ENCODE measurements at places on chromosomes 16 and 17. TPM values are rescaled to one million over a fixed set of nuclear protein-coding genes. Genes with fewer than 3 reads are reported as not detected.

DNA sequence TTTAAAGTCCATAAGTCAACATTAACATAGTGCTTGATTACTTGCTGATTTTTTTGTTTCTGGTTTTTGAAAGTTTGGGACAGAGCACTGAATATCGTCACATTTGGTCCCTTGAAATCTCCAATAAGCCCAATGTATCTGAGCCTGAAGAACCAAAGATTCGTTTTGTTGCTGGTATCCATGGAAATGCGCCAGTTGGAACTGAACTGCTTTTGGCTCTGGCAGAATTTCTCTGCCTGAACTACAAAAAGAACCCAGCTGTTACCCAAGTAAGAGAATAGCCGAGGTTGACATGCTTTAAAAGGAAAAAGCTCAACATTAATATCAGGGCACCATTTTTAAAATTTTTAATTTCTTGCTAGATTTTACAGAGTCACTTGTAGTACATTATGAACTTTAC lies 27.7 kb upstream of the GOSR1 start:
- DNase-seq, result no peak

DNA sequence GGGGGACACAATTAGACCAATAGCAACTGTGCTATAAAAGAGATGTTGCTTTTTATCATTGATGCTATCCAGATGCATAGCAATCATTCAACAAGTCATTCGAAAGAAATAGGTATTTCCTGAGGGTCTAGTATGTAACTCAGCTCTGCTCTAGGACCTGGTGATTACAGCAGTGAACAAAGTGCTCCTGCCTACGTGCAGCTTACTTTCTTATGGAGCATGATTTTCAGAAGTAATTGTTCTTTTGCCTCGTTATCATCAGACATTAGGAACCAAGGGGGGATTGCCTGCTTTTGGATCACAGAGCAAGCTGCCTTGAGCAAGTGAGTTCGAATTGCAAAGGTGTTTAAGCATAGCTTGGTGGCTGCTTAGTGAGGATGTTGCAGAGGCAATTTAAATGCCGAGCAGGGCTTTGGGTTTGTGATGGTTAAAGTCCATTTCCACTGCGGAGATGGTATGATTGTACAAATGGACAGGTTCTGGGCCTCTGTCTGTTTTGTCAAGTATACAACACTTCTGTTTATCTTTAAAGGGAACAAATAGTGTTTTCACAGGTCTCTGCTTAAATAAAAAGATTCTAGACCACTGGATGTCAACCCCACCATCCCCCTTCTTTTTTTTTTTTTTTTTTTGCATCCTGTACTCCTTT lies 41.5 kb downstream of the WWOX start:
- no peak for DNase-seq

GRCh38 chr16:87040169-87041117 lies 276.7 kb downstream of the C16orf95 start:
- DNase-seq, result no peak

DNA sequence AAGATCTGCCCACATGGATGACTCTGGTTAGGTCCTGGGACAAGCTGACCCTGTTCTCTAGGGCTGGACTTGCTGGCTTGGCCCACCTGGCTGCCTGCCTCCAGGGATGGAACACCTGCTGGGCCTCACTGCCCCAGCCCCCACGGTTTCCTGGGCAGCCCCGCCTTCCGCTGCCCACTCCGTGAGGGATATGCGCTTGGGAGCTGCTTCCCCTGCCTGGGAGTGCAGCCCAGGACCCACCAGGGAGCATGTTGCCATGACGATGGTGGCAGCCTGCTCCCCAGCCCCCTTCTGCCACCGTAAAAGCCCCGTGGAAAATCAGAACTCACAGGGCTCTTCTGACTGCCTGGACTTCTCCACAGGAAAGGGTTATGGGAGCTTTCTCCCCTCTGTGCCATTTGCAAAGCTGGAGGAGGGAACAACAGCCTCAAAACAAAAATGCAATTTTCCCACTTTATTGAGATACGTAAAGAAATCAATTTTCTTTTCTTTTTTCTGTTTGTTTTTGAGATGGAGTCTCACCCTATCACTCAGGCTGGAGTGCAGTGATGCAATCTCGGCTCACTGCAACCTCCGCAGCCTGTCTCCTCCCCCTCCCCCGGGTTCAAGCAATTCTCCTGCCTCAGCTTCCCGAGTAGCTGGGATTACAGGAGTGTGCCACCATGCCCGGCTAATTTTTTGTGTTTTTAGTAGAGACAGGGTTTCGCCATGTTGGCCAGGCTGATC lies 18.0 kb upstream of the GAS7 start:
- DNase-seq, result no peak

GRCh38 chr17:350706-351448 lies 1.7 kb downstream of the RPH3AL start:
- DNase-seq, result no peak

DNA sequence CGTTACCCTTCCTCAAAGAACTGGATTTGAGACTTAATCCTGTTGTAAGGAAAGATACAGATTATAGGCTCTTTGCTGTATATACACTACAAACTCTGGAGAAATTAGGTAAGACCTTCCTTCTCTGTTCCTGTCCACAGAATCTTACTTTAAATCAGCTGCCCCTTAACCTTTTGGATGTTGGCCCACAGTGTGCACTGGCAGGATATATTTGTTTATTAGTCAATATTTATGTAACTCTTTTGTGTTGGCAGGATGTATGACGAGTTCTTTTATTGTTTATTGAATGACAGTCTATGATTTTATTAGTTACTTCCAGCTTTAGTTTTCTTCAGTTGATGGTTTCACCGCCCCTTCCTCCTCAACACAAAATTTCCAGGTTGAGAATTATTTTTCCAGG lies 19.7 kb downstream of the LRRC36 start:
- no peak for DNase-seq

DNA sequence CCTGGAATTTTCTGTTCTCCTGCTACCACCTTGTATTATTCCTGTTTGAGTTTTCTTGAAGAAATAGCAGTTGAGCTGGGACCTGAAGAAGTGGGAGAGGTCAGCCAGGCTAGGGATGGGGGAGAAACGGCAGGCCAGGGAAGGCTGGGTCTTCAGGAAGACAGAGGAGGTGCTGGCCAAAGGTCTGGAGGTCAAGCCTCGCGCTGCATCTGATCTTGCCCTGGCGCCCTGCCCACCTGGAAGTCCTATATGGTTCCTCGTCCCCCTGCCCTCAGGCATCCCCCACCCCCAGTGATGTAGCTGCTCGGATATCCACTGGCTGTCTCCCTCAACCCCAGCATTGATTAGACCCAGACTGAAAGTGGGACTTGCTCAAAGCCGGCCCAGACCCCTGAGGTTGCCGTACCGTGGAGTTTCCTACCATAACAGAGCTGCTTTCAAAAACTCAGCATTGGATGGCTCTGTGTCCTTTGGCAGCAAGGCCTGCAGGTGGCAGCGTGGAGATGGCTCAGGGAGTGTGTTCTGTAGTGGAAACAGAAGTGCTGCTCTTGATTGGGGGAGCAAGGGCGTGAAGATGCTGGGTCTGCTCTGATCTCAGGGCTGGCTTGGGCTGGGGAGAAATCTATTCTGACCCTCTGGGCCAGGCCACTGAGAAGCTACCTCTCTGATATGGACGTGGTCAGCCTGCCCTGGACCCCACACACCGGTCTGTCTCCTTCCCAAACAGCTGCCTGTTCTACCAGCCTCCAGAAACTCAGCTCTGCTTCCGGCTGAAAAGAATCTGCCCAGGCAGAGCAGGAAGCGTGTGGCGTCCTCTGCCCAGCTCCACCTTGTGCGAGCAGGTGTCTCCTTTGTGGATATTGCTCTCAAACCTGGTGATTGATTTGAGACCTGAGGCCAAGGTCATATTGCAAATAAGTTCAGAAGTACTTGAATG lies 107.0 kb upstream of the CACNG5 start:
- peak; percentile 67 for DNase-seq

- peak; percentile 41 for DNase-seq
These were observed 115.9 kb downstream of the DYNLRB2 start for GRCh38 chr16:80656711-80657150.

GRCh38 chr17:77690271-77691161 lies 268.0 kb upstream of the TNRC6C start:
- peak; percentile 50 for DNase-seq

GRCh38 chr17:1933875-1934715 lies 91.0 kb downstream of the RTN4RL1 start:
- no peak for DNase-seq

DNA sequence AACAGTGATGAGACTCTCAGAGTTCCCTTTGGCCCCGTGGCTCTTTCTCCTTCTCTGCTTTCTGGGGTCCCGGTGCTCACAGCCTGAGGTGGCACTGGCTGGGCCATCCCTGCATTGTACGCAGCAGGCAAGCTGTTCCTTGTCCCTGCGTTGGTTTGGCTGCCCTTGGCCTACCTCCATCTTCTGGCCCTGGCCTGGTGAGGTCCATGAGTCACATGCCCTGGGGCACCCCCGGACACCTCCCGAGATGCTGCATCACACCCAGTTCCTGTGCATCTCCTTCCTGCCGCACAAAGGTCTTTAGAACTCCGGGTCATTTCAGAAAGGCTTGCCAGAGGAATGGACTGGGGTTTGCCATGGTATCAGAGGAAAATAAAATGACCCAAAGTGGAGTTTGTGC lies 9.5 kb downstream of the SULT1A2 start:
- DNase-seq, result no peak

DNA sequence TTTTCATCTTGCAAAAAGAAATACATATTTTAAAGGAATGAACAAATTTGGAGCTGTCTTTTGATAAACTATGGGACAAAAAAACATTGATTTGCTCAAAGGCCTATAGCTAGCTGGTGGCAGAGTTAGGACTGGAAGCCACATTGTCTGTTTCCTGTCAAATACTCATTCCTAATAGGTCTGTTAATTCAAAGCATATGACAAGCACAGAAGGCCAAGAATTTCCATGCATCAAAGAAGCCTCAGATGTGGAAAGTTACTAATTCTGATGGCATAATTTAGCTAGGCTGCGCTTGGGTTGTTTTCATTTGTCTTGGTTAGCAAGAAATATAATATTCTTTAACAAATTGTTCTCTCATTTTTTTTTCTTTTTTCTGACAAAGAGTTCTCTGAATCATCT lies 98.0 kb downstream of the CDK5R1 start:
- DNase-seq, result no peak

GRCh38 chr17:81733507-81734404 lies 21.7 kb downstream of the SLC25A10 start:
- peak; percentile 77 for DNase-seq

DNA sequence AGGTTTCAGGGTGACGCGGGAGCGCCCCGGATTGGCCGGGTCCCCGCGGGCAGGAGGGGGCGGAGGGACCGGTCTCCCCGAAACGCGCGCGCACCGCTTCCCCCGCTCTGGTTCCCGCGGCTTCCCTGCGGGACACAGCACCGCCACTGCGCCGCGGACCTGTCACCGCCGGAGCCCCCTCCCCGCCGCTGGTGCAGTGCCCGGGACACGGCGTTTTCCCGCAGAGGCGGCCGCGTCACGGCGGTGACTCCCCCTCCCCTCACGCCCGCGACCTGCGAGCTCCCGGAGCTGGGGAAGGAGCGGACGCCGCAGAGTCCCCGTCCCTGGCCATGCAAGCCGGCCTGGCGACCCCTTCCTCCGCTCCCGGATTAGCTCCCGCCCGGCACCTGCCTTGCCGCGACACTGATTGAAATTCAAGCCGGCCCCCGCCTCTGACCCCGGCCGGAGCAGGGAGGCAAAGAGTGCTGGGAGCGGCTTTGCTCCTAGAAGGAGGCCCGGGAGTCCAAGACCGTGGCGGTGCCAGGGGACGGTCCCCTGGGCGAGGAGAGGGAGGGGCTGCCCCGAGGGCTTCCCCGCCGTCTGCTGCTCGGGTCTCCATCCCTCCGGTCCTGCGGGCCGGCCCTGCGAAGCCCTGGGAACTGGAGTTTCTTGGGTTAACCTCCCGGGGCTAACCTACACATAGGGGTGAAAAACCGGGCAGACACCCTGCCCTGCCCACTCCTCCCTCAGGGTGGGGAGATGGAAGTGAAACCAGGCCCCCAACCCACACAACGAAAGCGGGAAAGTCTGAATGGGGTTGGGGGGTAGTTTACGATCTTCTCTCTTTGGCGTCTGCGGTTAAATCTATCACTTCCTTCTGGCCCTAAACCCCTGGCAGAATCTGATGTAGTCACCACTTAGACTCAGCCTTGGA lies 1.0 kb downstream of the RHBDL3 start:
- DNase-seq, result peak; percentile 35

- DNase-seq, result no peak
These were observed 323.6 kb downstream of the C16orf95 start for GRCh38 chr16:86993426-86994110.

- DNase-seq, result no peak
These were observed 329.1 kb downstream of the CDH13 start for GRCh38 chr16:82955741-82956348.

GRCh38 chr17:60645918-60646523 lies 31.6 kb upstream of the BCAS3 start:
- no peak for DNase-seq

- DNase-seq, result peak; percentile 86
These were observed 199.0 kb downstream of the MSI2 start for GRCh38 chr17:57455063-57455914.

- no peak for DNase-seq
These were observed 6.0 kb downstream of the NDUFAF8 start for GRCh38 chr17:81245024-81245664.

DNA sequence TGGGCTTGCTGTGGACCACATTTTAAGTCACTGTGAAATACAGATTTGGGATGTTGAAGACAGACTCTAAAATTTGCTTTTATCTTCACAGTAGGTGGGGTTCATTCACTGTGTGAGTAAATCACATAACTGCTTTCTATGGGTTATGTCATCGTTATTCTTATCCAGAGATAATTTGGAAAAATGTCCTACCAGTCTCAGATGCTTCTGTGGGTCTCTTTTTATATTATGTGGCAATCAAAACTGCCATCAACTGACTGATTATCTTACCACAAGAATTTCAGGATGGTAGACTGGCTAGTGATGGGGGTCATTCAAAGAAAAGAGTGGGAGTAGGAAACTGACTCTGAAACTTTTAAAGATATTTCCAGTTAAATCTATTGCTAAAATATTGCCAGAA lies 3.1 kb downstream of the HSBP1 start:
- no peak for DNase-seq

DNA sequence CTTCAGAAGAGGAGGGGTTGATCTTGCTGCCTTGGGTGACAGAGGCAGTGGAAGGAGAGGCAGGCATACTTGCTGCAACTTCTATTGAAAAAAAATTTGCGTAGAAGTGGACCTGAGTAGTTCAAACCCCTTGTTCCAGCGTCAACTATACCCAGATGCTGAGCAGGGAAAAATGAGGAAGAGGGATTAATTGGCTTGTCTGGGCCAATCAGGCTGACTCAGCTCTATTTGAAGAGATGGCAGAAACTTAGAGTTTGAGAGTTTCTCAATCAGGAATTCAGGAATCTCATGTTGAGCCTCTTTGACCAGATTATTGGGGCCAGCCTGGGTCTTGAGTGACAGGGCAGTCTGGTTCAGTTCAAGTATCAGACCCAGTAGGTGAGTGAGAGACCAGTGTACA lies 17.6 kb downstream of the CASC3 start:
- no peak for DNase-seq

Gene PPP1R9B
- 115 TPM for total RNA-seq

Gene TEX19
- not detected for total RNA-seq

Gene HP
- total RNA-seq, result not detected

Gene KRT27
- not detected for total RNA-seq

Gene NUDT16L1
- total RNA-seq, result 32.6 TPM

Gene KRTAP2-1
- total RNA-seq, result not detected

Gene ATP2A3
- total RNA-seq, result 341 TPM

Gene TGFB1I1
- total RNA-seq, result 0.83 TPM

Gene KRT36
- not detected for total RNA-seq

Gene CCL4L2
- 1.5 TPM for total RNA-seq

All from activated CD8-positive, alpha-beta T cell treated with anti-CD3 and anti-CD28 coated beads, Interleukin-2, amount 10 ng/mL, durations not matched to agents 7 days and 5 days (primary cell).